ENCODE measurements at places on chromosomes 12 and 14. TPM values are rescaled to one million over a fixed set of nuclear protein-coding genes. Genes with fewer than 3 reads are reported as not detected.

GRCh38 chr14:61153431-61153830 lies 127.7 kb downstream of the TMEM30B start:
- no peak for DNase-seq

GRCh38 chr14:70902184-70902583 lies 5.1 kb upstream of the PCNX1 start:
- no peak for DNase-seq

- DNase-seq: no peak
Observed at GRCh38 chr12:82515652-82516051, 157.3 kb downstream of the METTL25 start.

APEX1 gene
- 66.0 TPM for total RNA-seq

DNA sequence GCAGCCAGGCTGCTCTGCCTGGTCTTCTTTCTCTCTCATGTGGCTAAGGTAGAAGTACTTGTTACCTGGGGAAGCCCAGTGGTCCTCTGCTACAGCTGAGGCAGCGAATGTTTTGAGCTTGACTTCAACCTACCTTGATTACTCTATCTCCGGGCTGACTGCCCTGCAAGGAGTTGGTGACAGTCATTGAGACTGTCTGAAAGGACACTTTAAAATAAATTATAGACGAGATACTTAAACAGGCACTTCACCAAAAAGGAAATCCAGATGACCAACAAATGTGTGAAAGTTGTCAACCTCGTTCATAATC lies 474 bp upstream of the CIT start:
- DNase-seq: no peak

RERG gene
- 70.5 TPM for total RNA-seq

DNA sequence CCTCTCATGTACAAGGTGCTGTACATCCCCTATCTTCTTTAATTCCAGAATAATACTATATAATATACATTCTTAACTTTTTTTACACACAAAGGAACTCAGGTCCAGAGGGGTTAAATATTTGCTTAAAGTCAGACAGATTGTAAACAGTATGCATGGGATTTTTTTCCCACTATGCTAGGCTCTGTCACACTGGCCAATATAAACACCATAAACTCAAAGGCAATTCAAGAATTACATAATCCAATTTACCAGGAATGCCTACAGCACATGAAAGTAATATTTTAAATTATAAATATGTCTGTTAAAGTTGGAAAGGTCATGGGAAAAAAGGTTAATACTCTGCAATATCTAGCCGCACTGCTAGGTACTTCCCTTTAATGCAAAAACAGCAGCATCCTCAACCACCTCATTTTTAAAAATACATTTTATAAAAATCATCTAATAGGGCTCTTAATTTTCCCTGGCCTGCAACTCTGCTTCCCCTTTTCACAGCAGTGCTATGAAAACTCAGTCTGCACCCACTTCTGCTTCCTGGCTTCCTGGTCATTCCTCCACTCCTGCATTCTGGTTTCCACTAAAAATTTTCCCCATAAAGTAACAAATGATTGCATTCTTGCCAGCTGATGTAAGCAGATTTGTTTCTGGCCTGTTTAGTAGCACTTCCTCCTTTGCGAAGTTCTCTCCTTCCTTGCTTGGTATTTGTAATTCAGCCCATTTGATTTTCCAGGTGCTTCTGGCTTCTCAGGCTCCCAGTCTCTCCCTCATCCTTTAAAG lies 128.1 kb downstream of the ITPR2 start:
- no peak for DNase-seq

DNA sequence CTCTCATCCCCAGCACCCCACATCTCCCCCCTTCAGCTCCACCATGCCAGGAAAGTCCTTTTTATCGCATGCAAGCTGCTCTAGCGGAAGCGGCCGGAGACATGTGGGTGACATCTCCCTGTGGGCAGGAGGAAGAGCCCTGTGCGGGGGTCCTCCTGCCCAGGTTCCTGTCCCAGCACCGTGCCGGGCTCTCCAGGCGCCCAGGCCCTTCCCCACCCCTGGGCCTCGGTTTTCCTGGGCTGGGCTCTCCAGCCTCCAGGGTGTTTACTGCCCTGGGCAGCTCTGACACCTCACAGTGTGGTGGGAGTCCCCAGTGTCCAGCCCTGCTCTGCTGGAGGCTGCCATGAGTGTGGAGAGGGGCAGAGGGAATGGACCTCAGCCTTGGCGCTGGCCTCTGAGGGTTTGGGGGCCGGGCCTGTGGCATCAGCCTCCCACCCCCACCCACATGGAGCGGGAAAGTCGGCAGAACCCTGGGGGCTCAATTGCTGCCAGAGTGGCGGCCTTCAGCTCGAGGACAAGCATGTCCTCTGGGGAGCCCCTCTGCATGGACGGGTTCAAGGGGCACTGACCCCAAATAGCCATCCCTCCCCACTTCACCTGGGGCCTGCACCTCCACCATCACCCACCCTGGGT lies 16.9 kb downstream of the ASPG start:
- no peak for DNase-seq

- no peak for DNase-seq
Observed at GRCh38 chr14:94370524-94370910, 17.9 kb downstream of the SERPINA1 start.

- peak; percentile 26 for DNase-seq
Observed at GRCh38 chr12:49882248-49882850, 21.4 kb downstream of the FAIM2 start.

GRCh38 chr14:101500681-101501080 lies 60.6 kb upstream of the DIO3 start:
- DNase-seq: no peak

- no peak for DNase-seq
Observed at GRCh38 chr12:40668099-40668529, 24.1 kb upstream of the CNTN1 start.

RBP5 gene
- total RNA-seq: 13.4 TPM

DNA sequence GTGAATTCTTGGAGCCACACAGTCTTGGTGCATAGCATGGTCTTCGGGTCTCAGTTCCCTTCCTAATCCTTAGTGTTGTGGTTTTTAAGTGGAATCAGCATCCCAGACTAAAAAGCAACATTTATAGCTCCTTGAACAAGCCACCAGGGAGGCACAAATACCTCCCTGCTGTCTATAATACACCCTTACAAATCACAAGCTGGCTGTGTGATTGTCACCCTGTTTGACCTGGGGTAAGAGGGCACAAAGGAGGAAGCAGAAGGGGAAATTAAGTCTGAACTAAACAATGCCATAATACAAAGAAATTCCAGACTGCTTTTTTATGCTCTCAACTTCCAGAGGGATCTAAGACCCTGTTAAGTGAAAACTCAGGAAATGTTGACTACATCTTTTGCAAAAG lies 7.7 kb upstream of the MMP19 start:
- no peak for DNase-seq

DNA sequence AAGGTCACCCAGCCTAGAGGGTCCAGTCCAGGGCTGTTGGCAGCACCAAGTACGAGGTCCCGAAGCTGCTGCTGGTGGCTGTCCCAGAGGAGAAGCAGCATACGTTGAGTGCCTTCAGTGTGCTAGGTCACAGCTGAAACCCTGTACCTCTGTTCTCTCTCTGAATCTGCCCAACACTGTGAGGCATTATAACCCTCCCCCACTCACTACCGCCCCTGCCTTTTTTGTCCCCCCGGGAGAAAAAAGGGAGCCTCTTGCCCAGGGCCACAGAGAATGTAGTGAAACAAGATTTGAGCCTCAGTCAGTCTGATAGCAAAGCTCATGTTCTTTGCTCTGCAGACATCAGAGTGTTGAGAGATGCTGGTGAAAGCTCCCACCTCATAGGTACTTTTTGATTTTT lies 53.4 kb downstream of the PPP2R5C start:
- DNase-seq: no peak

BIN2 gene
- total RNA-seq: 11.7 TPM

SOAT2 gene
- total RNA-seq: 0.63 TPM

GPR137C gene
- total RNA-seq: 0.62 TPM

- DNase-seq: no peak
Observed at GRCh38 chr14:32413967-32414640, 85.0 kb downstream of the AKAP6 start.

GRCh38 chr12:39490500-39491282 lies 47.8 kb upstream of the KIF21A start:
- DNase-seq: no peak

LRP1-AS gene
- total RNA-seq: not detected

- DNase-seq: no peak
Observed at GRCh38 chr12:107891967-107892366, 117.5 kb downstream of the ASCL4 start.

DNA sequence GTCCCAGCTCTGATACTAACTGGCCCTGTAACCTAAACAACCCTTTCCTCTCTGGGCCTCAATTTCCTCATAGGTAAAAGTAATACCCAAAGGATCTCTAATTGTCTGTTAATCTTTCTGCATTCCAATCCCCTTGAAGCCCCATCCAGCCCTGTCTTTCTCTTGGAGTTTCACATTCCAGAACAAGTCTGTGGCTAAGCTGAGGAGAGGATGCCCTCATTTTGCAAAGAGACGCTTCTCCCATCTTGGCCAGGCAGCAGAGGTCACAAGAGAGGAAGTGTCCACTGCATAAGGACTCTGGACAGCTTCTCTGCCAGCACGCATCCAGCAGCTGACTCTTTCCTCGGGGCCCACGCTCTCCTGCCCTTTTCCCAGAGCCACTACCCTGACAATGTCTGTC lies 263.4 kb upstream of the FKBP4 start:
- DNase-seq: no peak

DNA sequence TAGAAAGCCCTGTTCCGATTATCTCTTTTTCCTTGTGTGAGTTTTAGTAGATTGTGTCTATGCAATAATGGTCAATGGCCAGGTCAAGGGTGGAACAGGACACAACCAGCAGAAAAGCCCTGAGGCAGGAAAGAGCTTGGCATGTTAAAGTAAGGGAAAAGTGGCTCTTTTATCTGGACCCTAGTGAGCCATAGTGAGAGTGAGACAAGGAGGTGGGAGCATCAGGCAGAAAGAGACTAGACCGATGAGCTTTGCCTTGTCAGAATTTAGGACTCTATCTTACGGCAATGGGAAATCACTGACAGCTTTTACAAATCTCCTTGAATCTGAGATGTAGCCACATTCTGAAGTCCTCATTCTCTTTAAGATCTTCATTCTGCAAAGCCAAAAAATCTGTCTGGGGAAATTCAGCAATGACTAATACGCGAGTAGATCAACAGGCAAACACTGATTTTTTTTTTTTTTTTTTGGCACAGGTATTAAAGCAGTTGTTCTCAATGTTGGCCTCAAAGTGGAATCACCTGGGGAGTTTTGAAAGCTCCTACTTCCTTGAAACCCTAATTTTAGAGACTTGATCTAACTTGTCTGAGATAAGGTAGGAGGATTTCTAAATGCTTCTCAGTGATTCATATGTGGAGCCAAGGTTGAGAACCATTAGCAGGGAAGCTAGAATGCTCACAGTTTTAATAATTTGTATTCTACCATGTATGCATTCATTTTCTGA lies 33.9 kb downstream of the TMEM19 start:
- no peak for DNase-seq

GRCh38 chr14:20427231-20428009 lies 8.5 kb downstream of the KLHL33 start:
- no peak for DNase-seq

DNA sequence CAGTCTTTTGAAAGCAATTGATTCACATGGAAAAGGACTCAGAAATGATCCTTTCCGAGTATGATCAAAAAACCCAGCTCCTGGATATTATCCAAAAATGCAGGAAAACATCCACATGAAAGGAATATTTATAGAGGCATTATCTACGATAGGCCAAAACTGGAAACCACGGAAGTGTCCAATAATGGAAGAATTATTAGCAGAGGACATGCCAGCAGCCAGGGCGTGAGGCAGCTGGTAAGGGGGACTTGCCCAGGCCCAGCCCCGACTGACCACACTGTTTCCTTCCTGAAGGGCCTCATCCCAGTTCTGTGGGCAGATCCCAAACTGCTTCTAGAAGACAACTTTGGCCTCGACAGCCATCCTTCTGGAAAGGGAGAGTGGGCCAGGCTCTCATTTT lies 20.5 kb downstream of the ACTN1 start:
- DNase-seq: peak; percentile 61

GCN1 gene
- total RNA-seq: 75.1 TPM

DNA sequence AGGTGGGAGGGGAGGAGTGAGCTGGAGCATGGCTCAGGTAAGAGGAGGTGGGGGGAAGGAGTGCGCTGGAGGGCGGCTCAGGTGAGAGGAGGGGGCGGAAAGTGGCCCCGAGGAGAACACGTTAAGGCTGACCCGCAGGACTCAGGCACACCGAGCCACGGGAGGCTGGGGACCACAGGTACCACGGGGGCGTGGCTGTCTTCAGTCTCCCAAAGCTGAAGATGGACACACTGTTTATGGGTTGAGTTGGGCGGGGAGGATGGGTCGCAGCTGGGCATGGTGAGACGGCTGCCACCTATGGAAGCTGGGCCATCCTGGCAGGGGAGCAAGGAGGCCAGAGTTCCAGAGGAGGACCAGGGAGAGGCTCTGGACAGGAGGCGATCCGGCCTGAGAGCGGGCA lies 23.5 kb downstream of the UBR7 start:
- DNase-seq: no peak

DNA sequence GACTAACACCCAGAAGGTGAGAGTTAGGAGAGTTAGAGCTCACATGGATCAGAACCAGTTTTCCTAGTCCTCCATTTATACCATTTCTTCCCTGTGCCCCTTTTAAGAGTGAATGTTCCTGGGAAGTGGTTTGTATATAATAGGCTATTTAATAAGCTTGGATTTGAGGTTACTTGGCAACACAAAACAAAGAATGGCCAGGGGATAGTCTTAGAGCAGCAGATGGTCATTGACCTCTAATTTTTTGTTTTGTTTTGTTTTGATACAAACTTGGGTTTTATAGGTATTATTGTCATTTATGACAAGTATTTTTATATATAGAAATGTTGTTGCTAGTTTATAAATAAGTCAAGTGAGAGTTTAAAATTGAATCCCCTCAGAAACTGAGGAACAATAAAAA lies 35.8 kb downstream of the VEZT start:
- no peak for DNase-seq

MCRS1 gene
- 34.7 TPM for total RNA-seq

DNA sequence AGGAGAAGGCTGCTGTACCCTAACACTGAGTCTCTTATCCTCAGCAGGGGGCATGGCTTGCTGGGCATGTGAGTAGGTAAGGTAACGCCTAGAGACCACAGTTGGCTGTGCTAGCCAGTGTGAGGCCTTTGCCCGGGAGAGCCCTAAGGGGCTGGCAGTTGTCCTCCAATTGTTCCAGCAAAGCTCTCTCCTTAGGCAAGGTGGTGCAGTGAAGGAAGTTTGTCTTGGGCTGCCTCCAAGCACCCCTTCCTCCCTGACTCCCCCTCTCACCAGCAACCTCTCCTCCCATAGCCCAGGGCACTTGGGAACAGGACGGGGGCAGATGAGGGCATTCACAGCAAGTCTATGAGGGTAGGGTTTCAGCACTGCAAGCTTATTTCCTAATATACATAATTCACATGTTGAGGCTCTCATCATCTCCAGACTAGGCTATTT lies 23.0 kb downstream of the LACRT start:
- DNase-seq: no peak

TMEM179 gene
- not detected for total RNA-seq

GRCh38 chr14:50342221-50343078 lies 30.3 kb downstream of the DMAC2L start:
- DNase-seq: no peak

DNA sequence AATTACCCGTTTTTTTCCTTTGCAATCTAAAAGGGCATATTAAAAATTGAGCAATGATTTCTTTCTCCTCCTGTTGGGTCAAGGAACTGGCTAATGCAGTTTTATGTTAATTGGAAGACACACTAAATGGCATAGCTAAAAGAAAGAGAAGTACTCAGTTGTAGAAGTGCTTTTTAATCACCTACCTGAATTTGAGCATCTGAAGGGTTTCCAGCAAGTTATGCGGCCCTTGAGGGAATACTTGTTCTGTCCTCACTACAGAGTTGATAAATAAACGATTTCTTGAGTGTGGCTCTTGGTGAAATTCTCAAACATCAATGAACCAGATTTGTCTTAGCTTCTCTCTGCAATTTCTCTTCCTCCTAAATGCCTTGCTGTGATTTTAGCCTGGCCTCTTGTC lies 184.1 kb upstream of the RPH3A start:
- no peak for DNase-seq
